ENCODE measurements at places on chromosomes 6 and 20.

DNA sequence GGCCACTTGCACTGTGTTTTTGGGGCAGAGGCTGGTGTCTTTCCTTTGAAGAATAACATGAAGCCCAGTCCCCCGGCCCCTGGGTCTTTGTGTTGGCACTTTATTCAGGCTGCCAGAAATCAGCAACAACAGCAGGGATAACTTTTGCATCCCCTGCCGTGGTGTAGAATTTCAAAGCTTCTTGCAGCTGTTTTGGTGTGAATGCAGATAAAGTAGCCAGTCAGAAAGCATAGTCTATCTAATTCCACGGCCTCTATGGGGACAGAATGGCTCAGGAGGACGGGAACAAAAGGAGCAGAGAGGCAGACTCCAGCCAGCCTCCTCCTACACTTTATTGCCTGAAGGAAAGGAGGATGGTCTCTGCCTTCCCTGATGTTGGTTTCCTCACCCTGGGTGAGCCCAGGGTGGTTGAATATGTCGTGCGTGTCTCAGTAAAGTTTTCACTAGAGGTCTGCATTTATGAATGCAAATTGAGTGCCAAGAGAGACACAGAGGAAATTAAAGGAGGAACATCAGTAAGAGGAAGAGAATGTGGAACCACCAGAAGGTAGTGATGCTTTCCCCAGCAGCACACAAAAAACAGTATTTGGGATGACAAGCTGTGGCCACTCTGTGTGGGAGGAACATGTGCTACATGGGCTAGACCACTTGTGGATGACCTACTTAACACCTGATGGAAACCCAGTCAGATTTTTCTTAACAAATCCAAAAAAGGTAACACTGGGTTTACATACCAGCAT lies 125.9 kb upstream of the TRAF3IP2 start:
- DNase-seq: no peak

- no peak for DNase-seq
Measured at GRCh38 chr6:36018339-36018738, 6.1 kb downstream of the SLC26A8 start.

DNA sequence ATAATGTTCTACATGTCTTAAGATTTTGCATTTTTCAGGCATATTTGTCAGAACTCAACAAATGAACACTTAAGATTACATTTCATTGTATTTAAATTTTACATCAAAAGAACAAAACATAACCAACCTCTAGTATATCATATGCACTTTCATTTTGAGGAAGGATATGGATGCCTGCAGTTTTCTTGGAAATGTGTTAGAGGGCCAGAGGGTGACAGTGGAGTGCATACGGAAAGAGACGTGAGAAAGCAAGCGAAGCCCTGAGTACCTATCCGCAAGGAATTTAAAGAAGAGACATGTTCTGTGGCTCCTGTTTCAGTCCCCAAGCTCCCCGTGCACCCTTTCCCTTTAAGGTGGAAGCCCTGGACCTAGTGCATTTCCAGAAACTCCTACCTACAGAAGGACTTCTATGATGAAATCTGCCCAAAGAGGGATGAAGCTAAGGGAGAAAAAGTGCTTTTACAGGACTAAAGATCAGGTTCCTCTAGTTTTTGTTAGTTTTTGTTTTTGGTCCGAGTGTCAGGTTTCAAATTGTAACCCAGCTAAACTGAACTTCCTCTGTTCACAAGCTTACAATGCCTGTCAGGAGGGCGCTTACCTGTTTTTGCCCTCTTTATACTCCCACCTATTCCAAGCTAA lies 38.8 kb downstream of the EZR start:
- no peak for DNase-seq

DNA sequence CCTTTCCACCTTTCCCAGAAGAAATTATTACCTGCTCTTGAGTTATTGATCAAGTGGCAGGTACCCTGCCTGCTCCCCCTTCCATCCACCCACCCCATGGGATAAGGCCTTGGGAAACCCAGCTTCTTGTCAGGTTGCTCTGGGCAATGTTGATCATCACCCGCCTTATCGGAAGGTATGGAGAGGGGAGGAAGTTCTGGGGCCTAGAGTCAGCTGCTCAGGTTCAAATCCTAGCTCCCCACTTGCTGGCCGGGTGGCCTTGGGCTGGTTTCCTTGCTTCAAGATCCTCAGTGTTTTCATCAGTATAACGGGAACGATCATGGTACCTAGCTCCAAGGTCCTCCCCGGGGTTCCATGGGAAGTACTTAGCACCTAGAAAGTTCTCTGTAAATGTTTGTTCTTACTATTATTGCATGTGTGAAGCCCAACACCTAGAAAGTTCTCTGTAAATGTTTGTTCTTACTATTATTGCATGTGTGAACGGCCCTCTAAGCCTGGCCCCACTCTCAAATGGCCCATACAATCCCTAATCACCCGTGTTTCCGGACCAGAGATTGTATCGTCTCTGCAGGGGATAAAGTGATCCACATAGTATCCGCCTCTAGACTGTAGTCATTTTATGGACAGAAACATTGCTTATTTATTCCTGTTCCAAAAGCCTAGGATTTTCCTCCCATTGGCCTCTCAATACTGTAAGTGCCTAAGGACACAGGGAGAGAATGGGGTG lies 1.1 kb upstream of the PREX1 start:
- no peak for DNase-seq

DNA sequence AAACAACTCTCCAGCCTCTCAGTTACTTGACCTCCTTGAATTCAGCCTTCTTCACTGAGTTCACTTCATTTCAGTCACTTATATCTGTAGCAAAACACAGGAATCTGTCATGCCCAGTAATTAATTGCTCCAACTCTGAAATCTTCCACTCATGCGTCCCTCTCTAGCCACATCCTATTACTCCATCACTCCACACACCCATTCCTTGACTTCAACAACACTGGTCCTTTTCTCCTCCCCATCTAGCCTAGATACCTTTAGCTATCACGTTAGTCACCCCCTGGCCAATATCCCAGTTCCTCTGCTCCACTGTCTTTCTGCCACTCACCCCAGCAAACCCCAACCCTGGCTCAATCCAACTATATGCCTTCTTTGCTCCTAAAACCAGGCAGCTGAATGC lies 7.7 kb downstream of the ZHX3 start:
- DNase-seq: no peak

DNA sequence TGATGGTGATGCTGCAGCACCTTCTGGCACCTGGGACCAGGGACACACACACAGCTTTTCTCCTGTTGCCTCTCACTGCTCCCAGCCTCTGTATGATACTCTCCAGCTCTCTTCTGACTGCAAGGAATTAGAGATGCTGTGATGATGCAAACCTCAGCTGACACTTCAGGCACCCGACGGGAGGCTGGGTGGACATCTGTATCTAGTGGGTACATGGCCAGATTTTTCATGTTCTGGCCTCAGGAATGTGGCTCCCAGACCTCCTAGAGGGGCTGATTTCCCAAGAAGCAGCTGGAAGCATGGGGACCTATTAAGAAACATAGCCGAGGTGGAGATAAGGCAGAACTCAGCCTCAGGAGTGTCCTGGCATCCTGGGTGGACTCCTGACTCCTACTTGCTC lies 6.8 kb upstream of the EPB41L1 start:
- no peak for DNase-seq

DNA sequence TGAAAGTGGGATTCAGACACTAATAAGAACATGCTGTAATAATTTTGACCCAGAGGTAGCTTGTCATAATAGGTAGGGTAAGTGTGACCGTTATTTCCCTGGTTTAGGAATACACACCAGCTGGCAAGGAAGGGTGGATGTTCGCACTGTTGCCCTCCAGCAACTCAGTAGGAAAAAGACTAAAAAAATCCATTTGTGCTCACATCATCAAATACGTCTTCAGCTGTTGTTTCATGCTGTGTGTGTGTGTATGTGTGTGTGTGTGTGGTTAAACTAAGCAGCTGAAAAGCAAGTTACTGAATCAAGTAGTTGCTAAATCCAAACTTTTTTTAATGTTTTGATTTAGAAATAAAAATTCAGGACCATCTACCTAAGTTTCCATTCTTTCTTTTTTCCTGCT lies 218.7 kb downstream of the TRDN start:
- DNase-seq: no peak

GRCh38 chr20:7665376-7665775 lies 274.9 kb downstream of the HAO1 start:
- no peak for DNase-seq

GRCh38 chr6:79225717-79226599 lies 8.5 kb downstream of the HMGN3 start:
- no peak for DNase-seq

- DNase-seq: no peak
Measured at GRCh38 chr20:59453759-59454560, 150.4 kb upstream of the PHACTR3 start.

DNA sequence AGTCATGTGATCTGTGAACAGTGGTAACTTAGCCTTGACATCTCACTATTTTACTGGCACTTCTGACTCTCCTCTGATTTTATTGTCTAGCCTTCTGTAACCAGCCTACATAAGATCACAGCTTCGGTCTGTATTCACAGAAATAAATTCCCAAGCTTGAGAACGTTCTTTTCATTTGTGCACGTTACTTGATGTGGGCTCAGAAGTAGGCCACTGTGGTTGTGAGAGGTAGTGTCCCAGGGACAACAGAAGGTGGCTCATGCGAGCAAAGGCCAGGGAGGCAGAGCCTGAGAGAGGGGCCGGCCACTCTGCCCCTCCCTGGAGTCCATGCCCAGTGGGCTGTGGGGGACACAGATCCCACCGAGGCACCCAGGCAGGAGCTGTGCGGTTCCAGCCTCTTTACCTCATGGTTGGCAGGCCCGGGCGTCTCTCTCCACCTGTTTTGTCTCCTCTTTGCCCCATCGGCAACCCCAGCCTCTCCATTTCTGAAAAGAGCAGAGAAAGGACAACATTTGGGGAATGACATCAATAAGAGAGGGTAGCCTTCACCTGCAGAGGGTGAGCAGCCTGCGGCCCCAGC lies 207.5 kb upstream of the CST7 start:
- no peak for DNase-seq

- DNase-seq: peak; percentile 41
Measured at GRCh38 chr6:158270389-158271127, 41.7 kb upstream of the TULP4 start.

- no peak for DNase-seq
Measured at GRCh38 chr6:122072014-122072647, 327.3 kb upstream of the HSF2 start.

DNA sequence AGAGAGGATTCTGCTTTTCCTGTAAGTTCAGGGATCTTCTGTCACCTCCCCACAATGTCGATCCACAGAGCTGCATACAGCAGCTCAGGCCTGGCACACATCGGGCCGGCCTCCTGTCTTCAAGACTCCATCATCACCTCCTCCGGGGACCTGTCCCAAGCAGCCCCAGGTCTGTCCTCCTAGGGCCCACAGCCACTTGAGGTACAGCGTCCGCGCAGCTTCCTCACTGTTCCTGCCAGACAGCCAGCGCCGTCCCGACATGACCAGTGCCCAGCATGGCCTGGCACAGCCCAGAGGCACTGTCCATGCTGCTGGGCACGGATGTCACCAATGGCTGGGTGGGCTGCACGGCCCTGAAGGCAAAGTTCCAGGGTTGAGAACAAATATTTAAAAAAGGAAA lies 101.6 kb downstream of the DLL1 start:
- DNase-seq: no peak

GRCh38 chr20:21380711-21381110 lies 16.6 kb downstream of the NKX2-4 start:
- DNase-seq: no peak

DNA sequence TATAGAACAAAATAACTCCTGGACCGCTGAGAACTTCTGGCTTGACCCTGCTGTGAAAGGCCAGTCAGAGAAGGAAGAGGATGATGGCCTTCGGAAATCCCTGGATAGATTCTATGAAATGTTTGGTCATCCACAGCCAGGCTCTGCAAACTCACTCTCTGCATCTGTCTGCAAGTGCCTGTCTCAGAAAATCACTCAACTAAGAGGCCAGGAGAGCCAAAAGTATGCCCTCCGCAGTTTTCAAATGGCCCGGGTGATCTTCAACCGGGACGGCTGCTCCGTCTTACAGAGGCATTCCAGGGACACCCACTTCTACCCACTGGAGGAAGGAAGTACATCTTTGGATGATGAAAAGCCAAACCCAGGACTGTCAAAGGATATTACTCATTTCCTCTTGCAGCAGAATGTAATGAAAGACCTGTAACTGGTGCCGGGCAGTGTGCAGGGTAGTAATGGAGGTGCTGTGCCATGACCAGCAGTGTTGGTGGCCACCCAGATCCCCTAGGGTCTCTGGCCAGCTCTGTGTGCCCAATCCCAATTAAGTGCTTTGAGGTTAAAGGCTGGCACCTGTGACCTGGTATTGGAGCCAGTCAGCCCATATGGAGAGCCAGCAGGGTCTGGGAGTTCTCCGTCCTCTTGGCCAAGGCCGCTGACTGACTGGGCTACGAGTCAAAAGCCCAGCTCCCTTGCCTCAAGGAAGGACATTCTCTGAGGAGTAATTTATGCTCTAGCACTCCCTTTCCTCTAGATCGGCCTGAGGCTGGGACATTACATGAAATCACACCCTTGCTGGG lies 87.1 kb downstream of the TRMT6 start:
- DNase-seq: no peak

DNA sequence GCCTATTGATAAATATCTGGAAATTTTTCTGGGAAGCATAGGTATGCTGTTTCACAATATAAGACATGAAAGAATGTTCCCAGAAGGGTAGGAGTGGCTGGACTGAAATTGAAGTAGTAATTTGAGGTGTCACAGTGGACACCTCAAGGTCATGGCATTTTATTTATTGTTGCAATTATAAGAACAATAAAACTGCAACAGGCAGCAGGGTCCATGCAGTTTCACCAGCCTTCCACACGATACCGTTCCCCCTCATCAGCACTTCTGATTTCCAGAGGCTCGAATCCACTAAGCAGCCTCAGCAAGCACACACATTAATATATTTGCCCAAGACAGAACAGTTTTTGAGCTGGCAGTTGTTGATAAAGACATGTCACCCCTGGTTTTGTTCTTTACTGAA lies 1037.4 kb downstream of the KIF16B start:
- DNase-seq: no peak

DNA sequence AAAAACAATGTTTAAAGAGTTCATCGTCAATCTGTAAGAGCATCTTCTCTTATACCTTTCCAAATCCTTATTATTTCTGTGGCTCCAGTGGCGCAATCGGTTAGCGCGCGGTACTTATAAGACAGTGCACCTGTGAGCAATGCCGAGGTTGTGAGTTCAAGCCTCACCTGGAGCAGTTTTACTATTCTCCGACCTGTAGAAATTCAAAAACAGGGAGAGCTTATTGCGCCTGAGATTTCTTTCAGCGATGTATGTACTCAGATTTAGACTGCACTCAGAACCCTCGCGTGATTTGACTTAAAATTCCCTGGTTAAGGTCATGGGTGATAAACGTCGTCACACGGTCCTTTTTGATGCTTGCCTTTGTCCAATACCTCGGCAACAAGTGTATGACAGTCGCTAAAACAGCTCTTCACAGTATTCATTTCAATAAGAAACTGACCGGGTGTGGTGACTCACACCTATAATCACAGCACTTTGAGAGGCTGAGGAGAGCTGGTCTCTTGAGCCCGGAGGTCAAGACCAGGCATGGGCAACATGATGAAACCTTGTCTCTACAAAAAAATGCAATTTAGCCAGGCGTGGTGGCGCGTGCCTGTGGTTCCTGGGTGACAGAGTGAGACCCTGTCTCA lies 11.9 kb downstream of the GPX5 start:
- DNase-seq: peak; percentile 61
